T1000 (cell line): ENCODE measurements at places on chromosomes 6 and 20.

DNA sequence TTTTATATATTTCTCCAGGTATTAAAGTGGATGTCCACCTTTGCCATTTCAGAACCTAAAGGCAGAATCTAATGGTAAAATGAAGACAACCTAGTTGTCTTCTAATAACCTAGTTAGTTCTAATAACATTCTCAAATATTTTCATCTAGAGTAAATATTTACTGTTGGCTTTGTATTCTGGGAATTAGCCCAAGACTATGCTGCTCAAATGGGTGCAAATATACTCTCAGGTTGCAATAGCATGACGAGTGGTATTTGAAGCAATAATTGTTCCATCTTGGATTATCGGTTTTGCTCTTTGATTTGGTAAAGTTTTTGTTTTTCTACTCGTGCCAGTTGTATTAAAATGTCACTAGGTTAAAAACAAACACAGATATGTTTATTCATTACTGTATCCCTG is 21.0 kb upstream of the RSPH4A start:
- no peak for DNase-seq

DNA sequence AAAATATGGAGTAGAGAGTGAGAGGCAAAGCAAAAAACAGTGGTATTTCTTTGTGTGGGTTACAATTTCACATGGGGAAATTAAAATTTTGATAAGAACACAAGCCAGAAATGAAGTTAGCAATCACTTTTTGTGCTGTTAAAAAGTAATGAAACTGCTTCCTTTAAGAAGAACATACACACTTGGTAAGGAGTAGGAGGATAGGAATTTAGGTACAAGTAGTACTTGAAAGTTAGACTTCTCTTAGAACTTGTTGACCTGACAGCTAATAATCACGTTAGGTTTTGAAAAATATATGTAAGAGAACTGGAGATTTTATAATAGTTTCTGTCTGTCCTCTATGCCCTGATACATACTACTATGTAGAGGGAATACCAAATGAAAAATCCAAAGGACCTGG is 260.8 kb downstream of the ADGRB3 start:
- DNase-seq: no peak

DNA sequence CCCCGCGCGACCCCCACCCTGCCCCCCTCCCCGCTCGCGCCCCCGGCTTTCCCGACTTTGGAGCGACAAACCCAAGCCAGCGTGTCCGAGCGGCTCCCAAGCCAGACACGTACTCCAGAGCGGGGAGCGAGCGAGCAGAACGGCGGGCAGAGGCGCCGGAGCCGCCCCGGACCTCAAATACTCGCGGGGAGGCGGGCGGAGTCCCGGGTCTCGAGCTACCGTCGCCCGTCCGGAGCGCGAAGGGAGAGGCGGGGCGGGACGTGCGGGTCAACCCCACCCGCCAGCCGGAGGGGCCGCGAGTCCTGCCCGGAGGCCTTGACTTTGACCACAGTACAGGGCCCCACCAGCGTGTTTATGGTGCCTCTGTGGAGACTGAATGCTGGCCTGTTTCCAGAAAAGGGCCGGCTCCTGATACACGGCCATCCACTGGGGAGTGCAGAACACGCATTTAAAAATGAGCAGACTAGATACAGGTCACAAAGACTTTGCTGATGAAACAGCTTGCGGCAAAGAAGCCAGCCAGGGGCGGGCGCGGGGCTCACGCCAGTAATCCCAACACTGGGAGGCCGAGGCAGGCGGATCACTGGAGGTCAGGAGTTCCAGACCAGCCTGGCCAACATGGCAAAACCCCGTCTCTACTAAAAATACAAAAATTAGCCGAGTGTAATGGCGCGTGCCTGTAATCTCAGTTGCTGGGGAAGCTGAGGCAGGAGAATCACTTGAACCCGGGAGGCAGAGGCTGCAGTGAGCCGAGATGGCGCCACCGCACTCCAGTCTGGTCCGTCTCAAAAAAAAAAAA is at the start of gene SERPINB6:
SERPINB6 (minus strand) TSS at position 148 of the 799 bp plus-strand sequence. CDS start 12,235 bp downstream, outside the sequence.
- DNase-seq: peak; percentile 66

GRCh38 chr6:125341460-125341859 is 39.7 kb upstream of the HDDC2 start:
- no peak for DNase-seq

- no peak for DNase-seq
These were observed 31.1 kb downstream of the SERPINB6 start for GRCh38 chr6:2940010-2940850.

GRCh38 chr6:50826037-50826761 is 7.5 kb downstream of the TFAP2B start:
- DNase-seq: no peak

DNA sequence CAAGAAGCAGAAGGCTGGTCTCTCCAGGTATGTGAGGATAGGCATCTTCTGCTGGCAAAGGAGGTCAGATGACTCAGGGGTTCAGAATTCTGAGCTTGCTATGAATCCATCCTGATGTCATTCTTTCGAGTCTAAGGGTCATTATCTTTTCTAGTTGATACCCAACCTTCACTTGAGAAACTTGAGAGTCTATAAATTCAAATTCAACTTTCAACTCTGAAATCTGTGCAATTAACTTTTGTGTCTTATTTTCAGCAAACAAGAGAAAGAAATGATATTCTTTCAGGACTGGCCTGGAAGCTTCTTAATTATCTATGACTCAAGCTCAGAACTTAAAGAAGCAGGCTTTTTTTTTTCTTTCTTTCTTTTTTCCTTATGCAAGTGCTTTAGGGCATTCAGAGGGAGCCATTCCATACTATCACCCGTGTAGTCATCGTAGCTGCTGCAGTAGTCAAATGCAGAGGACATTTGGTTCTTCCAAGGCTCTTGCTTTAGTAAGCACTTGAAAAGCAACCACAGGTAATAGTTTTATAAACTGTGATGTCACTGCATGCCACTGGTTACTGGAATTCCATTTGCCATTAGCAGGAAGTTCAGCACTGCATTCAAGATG is 93.0 kb downstream of the ADTRP start:
- peak; percentile 12 for DNase-seq

DNA sequence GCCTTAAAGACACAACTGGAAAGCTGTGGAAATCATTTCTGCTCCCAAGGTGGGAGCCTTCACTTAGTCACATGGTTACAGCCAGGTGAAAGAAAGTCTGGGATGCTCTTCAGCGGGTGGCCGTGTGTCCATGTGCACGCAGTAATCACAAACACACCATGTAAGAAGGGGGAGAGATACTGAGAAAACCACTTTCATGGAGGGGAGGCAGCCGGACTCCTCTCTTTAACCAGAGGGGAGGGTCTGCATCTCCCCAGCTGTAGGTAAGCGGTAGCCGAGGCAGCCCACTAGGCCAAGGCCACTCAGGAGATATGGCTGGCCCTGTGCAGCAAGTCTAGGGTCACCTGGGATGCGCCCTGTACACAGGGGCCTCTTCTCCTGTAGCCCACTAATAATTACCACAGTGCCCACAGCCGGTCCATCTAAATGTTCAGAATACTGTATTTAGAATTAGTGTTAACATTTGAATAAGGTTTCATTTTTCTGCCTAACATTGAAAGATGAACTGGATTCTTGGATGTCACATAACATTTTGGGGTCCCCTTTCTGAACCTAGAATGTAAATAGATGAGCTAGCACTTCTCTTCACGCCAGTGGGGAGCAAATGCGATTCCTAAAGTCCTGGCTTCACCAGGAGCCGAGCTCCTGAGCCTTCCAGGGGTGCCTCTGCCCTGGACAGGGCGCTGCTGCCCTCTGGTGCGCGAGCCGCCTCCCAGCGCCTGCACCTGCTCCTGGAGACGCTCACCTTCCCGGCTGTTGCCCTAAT is 15.9 kb downstream of the GPR31 start:
- DNase-seq: no peak

DNA sequence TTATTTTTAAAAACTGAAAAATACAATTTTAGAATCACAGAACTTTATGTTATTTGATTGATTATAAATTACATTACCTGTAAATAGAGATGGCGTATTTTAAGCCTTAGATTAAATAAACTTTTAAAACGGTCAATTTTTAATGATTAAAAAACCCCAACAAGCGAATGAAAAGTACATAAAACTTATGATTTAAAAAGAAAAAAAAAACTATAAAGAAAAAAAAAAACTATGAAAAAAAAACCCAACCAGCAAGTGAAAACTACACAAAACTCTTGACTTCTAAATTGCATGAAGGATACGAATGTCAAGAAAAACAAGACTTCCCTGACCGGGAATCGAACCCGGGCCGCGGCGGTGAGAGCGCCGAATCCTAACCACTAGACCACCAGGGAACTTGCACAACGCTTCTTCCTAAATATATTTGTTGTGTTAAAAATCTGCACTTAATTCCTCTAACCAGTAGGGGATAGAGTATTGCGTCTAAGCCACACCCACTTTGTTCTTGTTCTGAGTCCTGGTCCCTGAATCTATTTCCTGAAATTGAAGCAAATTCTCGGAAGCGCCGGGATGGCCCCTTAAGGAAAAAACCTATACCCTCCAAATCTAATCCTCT is 10.7 kb upstream of the NCOA7 start:
- peak; percentile 85 for DNase-seq

GRCh38 chr20:25077610-25078169 is 4.3 kb downstream of the VSX1 start:
- no peak for DNase-seq

GRCh38 chr6:37793067-37793466 is 26.5 kb upstream of the ZFAND3 start:
- no peak for DNase-seq

GRCh38 chr6:13548500-13549210 is 25.7 kb upstream of the SIRT5 start:
- no peak for DNase-seq

DNA sequence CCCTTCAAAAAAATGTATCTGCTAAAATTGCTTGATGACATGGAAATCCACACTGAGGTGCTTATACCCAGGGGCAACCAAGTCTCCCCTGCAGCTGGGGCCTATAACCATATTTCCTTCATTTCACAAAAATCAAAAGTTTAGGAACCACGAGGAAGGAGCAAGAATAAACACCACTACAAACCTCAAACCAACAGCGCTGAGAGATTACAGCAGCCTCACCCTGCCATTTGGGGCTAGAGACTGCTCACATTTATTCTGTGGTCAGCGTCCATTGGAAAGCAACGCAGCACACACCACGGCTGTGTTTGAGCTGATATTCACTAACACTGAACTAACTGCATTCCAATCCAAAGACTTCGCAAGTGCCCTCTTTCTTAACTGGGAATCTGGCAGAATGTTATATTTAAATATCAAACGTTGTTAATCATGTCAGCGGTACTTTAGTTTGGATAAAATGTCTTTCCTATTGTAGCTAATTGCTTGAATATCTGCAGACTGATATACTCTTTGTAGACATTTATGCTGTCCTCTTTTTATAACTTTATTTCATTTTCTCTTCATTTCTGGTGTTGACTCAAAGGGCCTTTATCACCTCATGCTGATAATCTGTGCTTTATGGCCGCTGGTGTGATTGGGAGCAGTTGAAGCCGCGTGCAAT is 94.6 kb downstream of the FOXA2 start:
- DNase-seq: no peak

DNA sequence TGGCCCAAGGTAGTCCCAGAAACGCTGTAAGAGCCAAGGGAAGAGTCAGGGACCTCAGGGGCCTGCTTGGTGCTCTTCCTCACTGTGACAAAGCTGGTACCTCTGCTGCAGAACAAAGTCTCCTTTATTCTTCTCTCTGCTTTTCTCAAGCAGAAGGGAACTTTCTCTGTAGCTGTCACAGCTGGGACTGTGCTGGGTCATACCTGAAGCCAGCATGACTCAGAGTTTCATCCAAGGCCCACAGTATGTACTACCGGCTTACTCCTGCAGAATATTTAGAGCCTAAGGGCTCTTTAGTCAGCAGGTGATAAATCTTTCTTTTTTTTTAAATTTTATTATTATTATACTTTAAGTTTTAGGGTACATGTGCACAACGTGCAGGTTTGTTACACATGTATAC is 183.2 kb downstream of the TINAG start:
- no peak for DNase-seq

- no peak for DNase-seq
These were observed 6.0 kb downstream of the CST2 start for GRCh38 chr20:23820493-23820892.

DNA sequence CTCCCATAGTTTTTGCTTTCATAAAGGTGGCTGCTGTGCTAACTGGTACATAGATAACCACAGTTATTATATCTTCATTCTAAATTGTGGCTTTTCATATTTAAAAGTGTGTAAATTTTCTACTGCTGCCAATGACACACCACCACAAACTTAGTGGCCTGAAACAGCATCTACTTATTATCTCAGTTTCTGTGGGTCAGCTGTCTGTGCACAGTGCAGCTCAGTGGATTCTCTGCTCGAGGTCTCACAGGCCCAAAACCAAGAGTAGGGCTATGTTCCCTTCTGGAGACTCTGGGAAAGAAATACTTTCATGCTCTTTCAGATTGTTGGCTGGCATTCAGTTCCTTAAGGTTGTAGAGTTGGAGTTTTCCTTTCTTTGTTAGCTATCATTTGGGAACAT is 90.1 kb downstream of the LMBRD1 start:
- DNase-seq: no peak

DNA sequence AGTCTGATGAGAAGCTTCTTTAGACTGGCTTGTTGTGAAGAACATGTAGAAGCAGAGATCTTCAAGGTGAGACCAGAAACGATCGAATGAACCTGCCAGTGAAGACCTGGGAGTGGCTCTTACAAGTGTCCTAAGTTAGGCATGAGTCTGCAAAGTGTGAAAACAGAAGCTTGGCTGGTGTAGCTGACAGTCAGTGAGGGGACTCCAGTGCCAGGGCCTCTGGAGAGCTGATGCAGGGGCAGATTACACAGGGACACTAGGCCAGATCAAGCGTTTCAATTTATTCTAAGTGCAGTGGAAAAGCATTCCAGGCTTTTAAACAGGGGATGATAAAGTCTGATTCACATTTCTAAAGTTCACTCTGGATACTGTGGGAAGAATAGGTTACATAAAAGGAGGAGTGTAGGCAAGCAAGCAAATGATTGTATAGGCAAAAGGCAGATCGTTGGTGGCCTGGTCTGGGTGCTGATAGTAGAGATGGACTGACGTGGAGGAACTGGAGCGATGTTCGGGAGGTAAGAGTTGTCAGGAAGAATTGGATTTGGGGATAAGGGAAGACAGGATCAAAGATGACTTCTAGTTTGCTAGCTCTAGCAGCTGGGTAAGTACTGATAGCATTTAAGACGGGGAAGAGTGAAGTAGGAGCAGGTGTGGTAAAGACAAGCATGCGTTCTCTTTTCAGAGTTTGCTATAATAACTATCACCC is 133.5 kb downstream of the MAN1A1 start:
- DNase-seq: no peak

DNA sequence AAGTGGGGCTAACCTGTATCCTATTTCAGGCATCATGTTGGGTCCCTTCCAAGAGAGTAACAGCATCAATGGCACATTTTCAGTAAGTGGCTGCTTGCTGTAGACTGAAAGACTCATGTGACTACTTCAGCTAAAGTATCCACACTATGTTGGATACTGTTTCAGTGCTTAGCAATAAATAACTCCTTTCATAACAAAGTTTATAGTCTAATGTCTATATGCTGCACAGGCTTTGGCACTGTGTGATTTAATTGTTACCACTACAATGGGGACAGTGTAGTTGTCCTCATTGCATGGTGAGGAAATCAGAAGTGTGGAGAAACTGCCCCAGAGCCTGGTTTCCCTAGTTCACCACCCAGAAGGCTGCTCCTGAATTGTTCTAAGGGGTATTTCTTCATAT is 318.0 kb upstream of the PTCHD4 start:
- DNase-seq: no peak

- DNase-seq: no peak
These were observed 8.5 kb downstream of the CD164 start for GRCh38 chr6:109373762-109374161.
